ENCODE measurements at places on chromosomes 6 and 20. TPM values are rescaled to one million over a fixed set of nuclear protein-coding genes. Genes with fewer than 3 reads are reported as not detected.

GRCh38 chr6:67615796-67616195, 1019.3 kb upstream of the ADGRB3 start:
- DNase-seq: no peak

GRCh38 chr20:24488064-24488799, 18.8 kb downstream of the SYNDIG1 start:
- DNase-seq: no peak

DNA sequence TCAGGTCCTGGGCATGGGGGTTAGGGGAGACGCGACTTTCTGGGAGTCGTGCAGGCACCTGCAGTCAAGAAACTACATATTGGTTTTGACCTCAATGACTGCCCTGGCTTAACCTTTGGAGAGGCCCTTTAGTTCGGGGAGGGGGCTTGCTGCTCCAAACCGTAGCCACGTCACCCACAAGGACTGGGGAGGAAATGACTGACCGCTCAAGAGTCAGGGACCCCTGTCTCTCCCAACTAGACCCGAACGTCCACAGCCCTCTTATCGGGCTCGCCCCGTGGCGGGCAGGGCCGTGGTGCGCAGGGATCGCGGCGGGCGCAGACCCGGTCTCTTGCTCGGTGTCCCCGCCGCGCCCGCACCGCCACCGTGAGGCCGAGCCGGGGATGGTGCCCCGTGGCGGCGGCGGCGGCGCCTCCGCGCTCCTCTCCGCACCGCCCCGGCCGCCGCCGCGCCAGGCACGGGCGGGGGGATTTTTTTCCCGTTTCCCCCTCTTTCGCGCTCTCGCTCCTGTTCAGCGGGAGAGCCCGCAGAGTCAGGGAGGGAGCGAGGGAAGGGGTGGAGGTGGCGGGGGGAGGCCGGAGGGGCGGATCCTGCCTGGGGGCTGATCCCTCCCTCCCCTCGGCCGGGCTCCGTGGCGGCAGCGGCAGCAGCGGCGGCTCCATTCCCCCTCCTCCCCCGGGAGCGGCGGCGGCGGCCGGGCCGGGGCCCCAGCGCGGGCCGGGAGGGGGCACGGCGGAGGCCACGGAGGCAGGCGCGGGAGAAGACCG, at the start of gene BRPF3:
BRPF3 (plus strand) TSS at position 632 of the 767 bp plus-strand sequence. CDS start 3,579 bp downstream, outside the sequence.
- DNase-seq: peak; percentile 31

DNA sequence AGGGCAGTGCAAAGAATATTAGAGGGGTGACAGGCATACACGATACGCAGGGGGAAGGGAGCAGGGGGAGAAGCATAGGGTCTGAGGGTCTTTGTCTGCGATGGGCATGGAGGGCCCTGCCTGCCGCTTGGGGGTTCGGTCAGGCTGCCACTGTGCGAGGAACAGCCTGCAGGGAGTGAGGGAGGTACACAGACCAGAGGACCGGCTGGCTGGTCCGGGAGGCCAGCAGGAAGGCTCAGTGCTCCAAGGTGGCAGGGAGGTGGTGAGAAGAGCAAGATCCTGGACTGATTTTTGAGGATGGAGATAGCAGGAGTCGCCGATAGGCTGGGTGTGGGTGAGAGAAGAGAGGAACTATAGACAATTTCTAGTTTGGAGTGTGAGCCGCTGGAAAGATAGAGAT, 338.4 kb downstream of the ZFAND3 start:
- no peak for DNase-seq

DNA sequence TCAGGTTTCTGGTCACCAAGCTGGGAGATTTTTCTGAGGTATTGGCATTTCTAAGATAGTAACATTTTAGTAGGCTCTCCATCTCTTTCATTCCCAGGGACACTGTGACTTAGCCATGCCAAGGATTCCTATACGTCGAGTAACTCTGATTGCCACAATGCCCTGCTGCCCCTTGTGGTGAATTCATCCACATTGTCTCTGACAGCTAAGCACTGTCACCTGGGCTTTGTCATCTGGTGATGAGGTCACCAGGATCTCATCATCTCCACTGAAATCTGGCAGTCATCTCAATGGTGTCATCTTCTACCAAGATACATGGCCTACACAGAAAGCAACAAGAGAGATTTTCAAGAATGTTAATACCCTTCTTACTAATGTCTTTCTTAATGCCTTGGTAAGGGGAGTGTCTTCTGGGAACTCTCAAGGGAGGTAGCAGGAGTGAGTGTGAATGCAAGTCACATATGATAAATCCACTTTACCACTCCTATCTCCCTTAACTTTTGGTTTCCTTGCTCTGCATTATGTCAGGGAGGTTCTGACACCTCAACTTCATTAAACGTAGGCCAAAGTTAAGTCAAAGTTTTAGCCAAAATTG, 246.7 kb downstream of the CD109 start:
- DNase-seq: no peak

GRCh38 chr6:106381881-106382280, 21.4 kb downstream of the CRYBG1 start:
- DNase-seq: no peak

DNA sequence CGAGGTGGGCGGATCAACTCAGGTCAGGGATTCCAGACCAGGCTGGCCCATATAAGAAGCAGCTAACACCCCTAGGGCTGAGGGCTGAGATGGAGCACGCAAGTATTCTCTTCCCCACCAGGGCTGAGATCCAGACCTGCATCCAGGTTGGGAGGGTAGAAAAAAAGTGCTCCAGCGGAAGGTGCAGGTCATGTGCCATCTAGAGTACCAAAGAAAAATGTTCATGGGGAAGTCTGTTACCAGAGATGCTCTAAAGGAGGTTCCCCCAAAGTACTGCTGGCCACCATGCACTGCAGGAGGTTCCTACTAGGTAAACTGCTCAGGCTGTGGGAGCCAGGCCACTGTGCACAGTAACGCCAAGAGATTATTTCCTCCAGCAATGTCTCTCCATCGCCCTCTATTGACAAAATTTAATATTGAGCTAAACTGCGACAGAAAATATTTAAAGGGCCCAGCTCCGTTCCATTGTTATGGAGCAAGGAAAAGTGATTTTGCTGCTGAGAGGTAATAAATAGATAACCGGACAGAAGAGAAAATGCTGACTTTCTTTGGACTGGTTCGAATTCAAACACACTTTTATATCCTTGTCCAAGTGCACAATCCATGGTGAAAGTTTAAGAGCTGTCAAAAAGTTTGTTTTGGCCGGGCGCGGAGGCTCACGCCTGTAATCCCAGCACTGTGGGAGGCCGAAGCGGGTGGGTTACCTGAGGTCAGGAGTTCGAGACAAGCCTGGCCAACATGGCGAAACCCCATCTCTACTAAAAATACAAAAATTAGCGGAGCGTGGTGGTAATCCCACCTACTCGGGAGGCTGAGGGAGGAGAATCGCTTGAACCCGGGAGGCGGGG, 159.9 kb downstream of the OR2B2 start:
- no peak for DNase-seq

DNA sequence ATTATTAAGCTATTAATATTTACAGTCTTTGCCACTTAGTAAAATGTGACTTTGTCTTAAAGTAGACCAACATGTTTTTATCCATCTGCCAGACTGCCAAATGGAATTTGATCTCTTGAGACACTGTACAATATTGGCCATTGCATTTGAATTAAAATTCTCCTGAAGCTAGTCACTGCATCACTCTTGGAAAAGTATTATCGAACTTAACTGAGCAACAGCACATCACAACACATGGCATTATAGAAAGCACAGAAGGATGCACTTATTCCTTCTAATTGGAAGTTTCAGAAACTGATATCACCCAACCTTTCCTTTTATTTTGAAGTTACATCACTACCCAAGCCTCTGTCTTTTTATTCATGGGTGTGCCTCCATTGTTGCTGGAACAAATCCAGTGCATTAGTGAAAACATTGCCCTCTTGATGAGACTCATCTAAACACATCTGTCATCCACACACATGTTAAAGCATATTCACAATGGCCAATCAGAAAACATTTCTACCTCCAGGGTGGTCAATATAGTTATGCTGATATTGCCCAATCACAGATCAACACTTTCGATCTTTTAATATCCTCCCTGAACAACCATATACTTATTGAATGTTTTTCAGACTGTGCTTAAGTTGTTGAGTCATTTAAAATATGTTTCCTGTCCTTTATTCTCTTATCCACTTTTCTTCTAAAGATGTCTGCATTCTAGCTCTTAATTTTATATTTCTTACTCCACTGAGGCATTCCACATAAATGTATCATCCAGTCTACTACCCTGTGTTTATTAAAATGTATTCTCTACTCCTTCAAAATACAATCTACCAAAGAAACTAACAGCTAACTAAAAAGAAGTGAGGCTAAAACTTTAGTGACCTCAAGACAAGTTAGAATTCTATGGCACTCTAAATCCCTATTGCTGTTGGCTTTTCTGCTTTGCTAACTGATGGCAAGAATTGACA, 535.0 kb downstream of the RFPL4B start:
- DNase-seq: no peak

The PAK5 gene
- not detected for total RNA-seq
